ENCODE measurements at places on chromosomes 3 and 15. TPM values are rescaled to one million over a fixed set of nuclear protein-coding genes. Genes with fewer than 3 reads are reported as not detected.

DNA sequence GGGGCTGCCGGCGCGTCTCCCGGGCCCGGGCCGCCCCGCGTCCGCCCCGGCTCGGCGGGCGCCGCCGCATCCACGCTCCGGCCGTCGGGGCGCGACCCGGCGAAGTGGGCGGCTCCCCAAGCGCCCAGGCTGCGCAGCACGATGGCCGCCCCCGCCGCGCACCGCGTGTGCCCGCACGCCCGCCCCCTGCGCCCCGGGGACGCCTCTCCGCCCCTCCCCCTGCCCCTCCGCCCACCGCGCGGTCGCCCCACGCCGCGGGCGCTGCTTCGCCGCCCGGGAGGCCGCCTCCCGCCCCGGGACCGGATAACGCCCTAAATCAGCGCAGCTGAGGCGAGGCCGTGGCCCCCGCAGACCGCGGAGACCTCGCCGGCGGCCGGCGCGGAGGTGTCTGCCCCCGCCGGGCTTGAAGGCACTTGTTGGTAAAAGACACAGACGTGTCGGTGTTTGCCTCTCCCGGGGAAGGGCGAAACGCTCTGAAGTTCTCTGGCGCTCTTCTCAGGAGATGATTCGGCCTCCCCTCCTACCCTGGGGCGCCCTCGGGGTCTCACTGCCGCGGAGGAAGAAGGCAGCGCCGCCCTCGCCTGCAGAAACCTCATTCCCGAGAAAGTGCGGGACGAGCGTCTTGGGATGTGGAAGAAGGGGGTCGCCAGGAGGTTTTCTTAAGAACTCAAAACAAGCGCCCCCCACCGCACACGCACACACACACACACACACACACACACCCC is at the start of gene BNC1:
Gene BNC1 (minus strand): TSS at position 106 of the 725 bp plus-strand sequence. CDS start 36 bp downstream, at position 70.
- DNase-seq, result no peak

DNA sequence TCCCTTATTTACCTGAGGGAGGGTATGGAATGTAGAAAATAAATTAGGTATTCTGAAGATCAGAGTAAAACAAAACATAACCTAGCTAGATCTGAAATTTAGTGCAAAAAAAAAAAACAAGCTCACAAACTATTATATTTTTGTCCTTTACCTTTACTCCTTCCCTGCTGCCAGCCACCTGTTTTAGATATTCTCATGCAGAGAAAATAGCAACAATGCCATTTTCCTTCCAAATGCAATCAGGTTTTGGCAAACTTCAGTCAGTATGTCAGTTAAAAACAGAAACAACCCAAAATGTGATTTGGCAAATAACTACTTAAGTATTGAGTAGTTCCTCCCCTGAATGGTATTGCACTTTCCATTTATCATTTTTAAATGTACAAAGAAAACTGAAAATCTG is 35.8 kb downstream of the PEAK1 start:
- no peak for DNase-seq

DNA sequence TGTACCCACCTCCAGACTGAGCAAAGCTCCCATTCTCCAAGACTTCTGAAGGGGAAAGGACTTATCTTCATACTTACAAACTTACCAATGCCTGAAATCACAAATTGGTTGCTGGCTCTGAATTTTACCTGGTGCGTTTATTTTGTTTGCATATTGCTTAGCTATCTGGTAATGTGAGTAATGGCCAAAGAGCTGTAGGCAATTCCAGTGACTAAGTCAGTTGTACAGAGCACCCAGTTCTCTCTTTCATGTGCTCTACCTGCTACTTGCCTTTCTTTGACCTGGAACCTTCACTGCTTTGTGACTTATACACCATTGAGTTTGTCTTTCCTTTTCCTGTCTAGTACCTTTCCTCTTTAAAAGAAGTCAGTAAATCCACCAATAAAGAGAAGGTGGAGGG is 755.9 kb upstream of the LMCD1 start:
- DNase-seq, result no peak

GRCh38 chr15:42057799-42058646 is 36.3 kb downstream of the PLA2G4D start:
- no peak for DNase-seq

- DNase-seq, result no peak
Measured at GRCh38 chr3:146217324-146217723, 33.6 kb downstream of the PLSCR4 start.

Gene HPS3
- 27.5 TPM for total RNA-seq

Gene MOBP
- total RNA-seq, result not detected

Gene CHDH
- 0.60 TPM for total RNA-seq

Gene ROPN1
- not detected for total RNA-seq
